Activated CD4-positive, alpha-beta T cell treated with anti-CD3 and anti-CD28 coated beads, Interleukin-2, amount 50 U/mL, for 16 hours (primary cell): ENCODE measurements at places on chromosomes 5 and 9.

DNA sequence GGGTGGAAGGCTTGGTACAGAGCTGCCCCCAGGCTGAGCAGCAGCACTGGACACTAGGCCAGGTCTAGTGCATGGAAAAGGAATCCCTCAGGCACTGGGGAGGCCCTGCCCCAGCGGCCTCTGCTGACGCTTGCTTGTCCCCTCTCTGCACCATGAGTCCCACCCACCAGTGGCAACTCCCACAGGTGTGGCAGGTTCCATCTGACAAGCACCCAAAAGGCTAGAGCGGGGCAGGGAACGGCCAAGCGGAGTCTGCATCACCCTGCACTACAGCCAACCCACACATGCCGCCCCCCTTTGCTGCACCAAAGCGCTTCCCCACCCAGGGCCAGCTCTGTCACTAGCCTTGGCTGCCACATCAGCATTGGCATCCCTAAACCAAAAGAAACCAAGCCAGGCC is 115.2 kb upstream of the SARDH start:
- DNase-seq = no peak

- no peak for DNase-seq
Measured at GRCh38 chr5:154523104-154523503, 45.1 kb upstream of the HAND1 start.

DNA sequence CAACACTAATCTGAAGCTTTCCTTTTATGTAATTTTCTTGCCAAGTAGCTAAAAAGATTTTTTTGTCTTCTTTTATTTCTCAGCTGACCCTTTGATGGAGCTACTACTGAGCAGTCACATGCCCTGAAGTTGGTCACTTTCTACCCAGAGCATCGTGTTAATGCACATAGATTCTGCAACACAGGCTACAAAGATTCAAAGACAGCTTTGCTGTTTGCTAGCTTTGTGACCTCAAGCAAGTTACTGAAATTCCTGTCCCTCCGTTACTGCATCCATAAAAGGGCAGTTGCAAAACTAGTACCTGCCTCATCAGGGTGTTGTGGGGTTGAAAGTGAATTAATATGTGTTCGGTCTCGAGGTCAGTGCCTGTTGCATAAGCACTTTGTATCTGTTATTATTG is 179.9 kb downstream of the GAS1 start:
- no peak for DNase-seq

- DNase-seq = no peak
Measured at GRCh38 chr5:109922381-109922995, 232.8 kb downstream of the MAN2A1 start.

GRCh38 chr5:141848744-141849414 is 29.3 kb downstream of the PCDH1 start:
- peak; percentile 45 for DNase-seq

GRCh38 chr5:107668154-107669095 is 2.3 kb downstream of the EFNA5 start:
- DNase-seq = no peak

GRCh38 chr5:134171972-134172371 is 4.8 kb downstream of the SKP1 start:
- no peak for DNase-seq

- DNase-seq = no peak
Measured at GRCh38 chr9:83340451-83340850, 197.8 kb downstream of the FRMD3 start.

DNA sequence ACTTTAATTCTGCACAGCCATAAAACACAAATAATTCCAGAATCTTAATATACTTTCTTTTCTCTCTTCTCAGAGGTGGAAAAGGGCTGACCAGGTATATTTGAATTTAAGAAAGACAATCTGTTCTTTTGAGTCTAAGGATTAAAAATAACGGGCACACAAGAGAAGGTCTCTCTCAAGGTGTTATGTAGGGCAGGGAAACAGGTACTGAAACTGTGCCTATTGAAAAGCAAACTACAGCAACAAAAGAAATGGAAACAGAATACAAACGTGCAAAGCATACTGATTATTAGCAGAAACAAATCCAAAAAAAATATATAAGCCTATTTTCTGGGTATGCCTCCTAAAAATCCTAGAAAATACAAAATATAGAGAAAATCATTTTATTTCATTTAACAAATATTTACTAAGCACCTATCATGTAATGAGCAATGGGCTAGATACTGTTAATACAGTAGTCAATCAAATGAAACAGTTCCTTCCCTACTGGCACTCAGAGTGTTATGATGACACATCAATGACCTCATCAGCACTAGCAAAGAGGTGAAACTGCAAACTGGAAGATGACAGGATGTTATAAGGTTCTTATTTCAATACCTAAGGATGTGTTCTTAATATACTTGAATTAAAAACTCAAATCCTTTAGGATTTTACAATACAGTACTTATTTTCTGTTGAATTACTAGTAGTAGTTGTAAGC is 87.7 kb downstream of the AUH start:
- peak; percentile 59 for DNase-seq

DNA sequence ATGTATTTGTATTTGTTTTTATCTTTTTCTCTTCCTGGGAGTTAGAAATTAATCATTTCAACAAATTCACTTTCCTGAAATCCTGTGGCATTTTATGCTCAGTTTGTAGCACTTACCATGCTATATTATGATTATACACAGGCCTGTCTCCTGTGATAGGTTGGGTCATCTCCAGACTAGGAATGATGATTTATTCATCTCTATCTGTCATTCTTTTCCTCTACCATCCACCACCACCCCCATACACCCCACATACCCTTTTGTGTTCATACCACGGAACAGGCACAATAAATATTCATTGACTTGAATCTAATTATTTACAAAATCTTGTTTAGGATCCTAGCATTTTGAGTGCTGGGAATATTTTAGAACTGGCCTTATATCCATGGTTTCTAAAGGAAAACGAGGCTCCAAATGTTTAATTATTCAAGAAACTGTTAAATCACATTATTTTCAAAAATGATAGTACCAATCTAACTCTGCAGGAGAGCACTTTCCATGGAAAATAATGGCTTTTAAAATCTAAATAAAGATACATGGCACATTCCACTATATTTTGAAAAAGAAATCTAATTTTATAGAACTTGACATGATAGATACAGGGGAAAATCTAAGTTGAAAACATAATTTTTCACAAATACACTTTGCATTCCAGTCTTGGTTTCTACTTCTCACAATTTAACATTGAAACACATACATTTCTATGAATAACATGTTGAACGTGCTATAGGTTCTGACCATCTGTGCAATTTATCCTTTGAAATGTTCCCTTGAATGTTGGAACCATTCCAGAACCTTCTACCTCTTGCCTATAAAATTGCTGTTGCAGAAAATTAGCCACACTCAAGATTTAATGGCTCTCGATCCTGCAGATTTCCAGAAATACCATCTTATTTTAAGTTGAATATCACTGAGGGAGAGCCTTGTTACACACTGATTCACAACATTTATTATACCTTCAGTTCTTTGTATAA is 89.3 kb downstream of the STARD4 start:
- no peak for DNase-seq

- DNase-seq = peak; percentile 65
Measured at GRCh38 chr5:55338810-55339243, 31.0 kb downstream of the MTREX start.
